ENCODE measurements at places on chromosomes 5 and 9.

- no peak overlapping the region for H3K27ac ChIP-seq
- no peaks in the 10 kb centered on the region for H3K27me3 ChIP-seq
- no peak for DNase-seq
- H3K36me3 ChIP-seq, result no peaks in the 10 kb centered on the region
Observed at GRCh38 chr5:149618581-149619248, 37.4 kb downstream of the ARHGEF37 start.

DNA sequence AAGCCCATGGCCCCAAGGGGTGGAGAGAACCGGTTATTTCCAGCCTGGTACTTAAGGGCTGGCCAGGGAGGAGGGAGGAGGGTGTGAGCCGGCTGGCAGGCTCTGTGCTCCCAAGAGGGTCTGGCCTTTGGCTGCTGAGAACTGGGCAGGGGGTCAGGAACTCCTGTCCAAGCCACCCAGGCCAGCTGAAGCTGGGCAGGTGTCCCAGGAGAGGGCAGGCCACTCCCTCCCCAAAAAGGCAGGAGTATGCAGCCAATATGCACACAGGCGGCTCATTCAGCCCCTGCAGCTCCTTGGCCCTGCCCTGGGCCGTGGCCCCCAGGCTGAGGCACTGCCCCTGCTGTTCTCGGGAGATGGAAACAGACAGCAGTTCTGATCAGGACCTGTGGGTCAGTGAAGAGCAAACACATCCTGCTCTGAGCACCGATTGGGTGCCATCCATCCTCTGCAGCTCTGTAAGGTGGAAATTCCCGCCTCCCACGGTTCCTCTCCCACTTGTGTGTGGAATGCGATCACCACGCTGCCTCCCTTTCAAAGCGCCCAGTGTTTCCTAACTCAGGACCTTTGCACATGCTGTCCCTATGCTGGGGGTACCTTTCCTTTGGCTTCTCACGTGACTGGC is 17.1 kb upstream of the KIF12 start:
- no peaks in the 10 kb centered on the region for H3K4me1 ChIP-seq
- H3K27ac ChIP-seq, result no peak overlapping the region
- no peak overlapping the region for H3K4me3 ChIP-seq
- no peaks in the 10 kb centered on the region for H3K27me3 ChIP-seq

DNA sequence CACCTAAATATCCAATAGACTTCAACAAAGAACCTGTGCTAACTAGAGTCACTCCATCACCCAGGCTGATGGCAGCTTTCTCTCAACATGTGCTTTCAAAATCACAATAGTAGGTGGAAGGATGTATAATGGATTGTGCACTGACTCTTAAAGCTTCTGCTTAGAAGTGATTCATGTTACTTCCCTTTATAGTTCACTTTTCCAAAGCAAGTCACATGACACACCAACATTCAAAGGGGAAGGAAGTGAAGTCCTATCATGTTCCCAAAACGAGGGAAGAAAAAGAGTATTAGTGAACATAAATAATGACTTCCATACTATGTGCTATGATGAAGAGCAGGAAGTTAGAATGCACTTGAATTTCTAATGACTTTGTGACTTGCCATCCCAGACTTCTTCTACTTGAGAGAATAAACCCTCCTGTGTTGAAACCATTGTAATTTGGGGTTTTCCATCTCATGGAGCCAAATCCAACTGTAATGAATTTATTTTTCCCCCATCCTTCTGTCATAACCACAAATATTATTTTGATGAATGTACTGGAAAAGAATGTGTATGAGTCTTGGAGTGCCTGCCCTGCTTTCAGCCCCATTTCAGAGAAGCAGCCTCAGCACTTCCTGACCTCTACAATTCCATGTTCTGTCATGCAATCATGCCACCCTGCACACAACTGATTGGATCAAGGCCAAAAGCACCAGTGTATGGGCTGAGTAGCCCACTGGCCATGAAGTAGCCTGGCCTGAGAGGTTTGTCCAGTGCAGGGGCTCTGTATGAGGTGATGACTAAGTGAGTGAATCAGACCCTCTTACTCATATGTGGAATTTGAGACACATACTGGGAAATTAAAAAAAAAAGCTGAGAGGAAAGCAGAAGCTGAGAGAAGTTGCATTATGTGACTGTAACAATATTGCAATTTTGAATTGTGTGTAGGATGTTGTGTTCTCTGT is 525.9 kb upstream of the CLINT1 start:
- no peak for DNase-seq
- no peak overlapping the region for H3K4me3 ChIP-seq
- H3K36me3 ChIP-seq, result no peaks in the 10 kb centered on the region
- no peak overlapping the region for H3K27ac ChIP-seq

DNA sequence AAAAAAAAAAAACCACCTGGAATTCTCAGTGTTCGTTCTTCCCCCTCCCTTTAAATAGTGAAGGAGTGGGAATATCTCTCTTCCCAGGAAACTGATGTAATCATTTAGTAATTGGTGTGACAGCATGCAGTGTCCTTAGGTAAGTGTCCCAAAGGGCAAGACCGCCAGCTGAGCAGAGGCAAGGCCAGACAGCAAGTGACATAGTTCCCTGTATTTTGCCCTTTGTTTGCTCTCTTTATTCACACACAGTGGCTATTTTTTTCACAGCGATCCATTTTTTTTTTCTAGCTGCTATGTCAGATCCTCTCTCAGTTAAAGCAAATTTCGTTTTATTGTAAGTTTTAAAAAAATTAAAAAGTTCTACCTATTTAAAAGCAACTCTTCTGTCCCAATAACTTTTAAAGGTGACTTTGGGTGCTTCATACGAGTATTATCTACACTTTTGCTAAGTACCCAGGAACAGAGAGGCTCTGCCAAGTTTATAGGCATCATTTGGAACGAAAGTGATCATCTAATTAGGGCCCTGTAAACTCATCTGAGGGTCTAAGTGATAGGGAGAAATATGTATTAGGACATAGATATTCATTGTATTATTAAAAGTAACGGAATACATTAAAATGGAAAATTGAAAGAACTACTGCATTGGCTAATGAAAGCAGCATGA is 98.2 kb upstream of the ALDH1A1 start:
- H3K36me3 ChIP-seq, result no peaks in the 10 kb centered on the region
- H3K27me3 ChIP-seq, result peaks cover 6% of the 10 kb centered on the region
- no peak for DNase-seq
- H3K4me3 ChIP-seq, result no peak overlapping the region
- no peak overlapping the region for H3K27ac ChIP-seq

GRCh38 chr5:175590471-175590881 is 67.4 kb upstream of the HRH2 start:
- no peak overlapping the region for H3K27ac ChIP-seq
- H3K27me3 ChIP-seq, result no peaks in the 10 kb centered on the region
- no peak for DNase-seq
- no peaks in the 10 kb centered on the region for H3K4me1 ChIP-seq
- no peak overlapping the region for H3K4me3 ChIP-seq

DNA sequence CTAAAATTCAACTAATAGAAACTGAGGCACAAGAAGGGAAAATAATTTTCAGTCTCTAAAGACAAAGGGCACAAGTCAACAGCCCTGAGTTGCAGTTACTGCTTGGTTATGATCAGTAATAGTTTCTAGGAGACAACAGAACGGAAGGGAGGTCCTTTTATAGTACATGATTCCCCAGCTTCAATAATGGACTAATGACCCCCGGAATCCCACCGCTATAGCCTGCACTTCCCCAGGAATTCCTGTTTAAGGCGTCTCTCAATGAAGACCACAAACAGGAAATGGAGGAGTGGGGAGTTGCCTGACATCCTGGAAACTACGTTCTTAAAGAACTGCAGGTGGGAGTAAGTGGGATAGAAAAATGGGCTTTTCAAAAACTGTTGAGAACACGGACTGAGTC is 60.6 kb downstream of the DIAPH1 start:
- peak; percentile 4 for DNase-seq
- peaks cover 3% of the 10 kb centered on the region for H3K4me1 ChIP-seq
- no peak overlapping the region for H3K4me3 ChIP-seq
- no peak overlapping the region for H3K27ac ChIP-seq

DNA sequence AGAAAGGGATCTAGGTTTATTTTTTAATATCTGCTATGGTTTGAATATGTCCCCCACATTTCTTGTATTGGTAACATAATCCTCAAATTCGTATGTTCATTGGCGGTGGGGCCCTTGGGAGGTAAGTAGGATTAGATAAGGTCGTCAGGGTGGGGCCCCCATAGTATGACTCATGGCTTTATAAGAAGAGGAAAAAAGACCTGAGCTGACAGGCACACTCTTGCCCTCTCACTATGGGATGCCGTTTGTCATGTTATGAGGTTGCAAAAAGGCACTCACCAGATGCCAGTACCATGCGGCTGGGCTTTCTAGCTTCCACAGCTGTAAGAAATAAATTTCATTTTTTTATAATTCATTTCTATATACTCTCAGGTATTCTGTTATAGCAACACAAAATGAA is 67.3 kb upstream of the SGCD start:
- H3K36me3 ChIP-seq, result no peaks in the 10 kb centered on the region
- no peak overlapping the region for H3K4me3 ChIP-seq
- no peak for DNase-seq
- no peaks in the 10 kb centered on the region for H3K4me1 ChIP-seq
- no peak overlapping the region for H3K27ac ChIP-seq

DNA sequence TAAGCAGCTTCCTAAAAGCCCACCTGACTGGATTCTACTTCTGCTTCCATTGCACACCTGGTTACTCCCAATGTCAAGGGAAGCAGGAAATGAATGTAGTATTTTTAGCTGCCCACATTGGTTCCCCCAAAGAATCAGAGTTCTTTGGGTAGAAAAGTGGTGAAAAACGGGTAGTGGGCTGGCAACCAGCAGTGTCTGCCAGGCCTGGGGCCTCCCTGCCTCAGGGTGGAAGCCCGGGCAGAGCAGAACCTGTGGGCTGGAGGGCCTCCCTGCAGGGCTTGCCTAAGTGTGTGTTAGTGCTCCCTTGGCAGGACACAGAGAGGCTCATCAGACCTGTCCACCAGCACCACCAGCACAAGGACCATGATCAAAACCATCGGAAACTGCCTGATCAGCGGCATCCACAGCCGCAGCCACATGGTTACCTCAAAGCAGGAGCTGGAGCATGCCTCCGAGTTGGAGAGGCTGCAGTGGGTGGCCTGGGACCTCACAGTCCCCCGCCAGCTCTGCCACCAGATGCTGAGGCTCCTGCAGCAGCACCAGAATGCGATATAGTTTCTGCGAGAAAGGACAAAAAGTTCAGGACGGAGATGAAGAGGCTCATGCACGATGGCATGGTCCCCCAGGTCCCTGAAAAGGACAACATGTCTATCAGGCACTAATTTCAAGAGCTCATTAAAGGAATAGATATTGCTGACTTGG is 72.2 kb downstream of the PTPDC1 start:
- H3K4me1 ChIP-seq, result peaks cover 28% of the 10 kb centered on the region
- no peak for DNase-seq
- H3K27ac ChIP-seq, result peak overlapping the region; percentile 57
- H3K27me3 ChIP-seq, result no peaks in the 10 kb centered on the region
- no peak overlapping the region for H3K4me3 ChIP-seq

GRCh38 chr5:66859526-66859925 is 263.3 kb downstream of the MAST4 start:
- no peak overlapping the region for H3K4me3 ChIP-seq
- no peaks in the 10 kb centered on the region for H3K27me3 ChIP-seq
- H3K36me3 ChIP-seq, result no peaks in the 10 kb centered on the region
- DNase-seq, result no peak
- no peaks in the 10 kb centered on the region for H3K4me1 ChIP-seq
- no peak overlapping the region for H3K27ac ChIP-seq

GRCh38 chr5:123116757-123117156 is 27.7 kb downstream of the PRDM6 start:
- H3K4me1 ChIP-seq, result no peaks in the 10 kb centered on the region
- H3K36me3 ChIP-seq, result no peaks in the 10 kb centered on the region
- no peak overlapping the region for H3K27ac ChIP-seq
- no peak overlapping the region for H3K4me3 ChIP-seq
- H3K27me3 ChIP-seq, result no peaks in the 10 kb centered on the region

DNA sequence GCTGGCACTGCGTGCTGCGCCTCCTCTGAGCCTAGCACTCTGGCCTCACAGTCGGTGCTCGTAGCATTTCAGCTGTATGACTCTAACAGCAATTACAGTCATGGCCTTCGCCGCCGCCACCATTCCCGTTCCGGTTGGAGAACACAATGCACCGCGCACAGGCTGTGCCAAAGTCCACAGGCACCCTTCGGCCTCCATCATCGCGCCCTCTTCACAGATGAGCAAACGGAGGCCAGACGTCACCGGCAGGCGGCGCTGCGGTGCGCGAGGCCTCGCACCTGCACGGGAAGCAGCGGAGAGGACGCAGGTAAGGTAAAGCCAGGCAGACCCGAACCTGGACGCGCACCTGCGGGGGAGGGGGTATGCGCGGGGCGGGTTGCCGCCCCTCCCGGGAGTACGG is 128.9 kb downstream of the BARX1 start:
- DNase-seq, result no peak
- H3K27me3 ChIP-seq, result peaks cover 7% of the 10 kb centered on the region
- H3K36me3 ChIP-seq, result no peaks in the 10 kb centered on the region
- no peak overlapping the region for H3K4me3 ChIP-seq
- H3K4me1 ChIP-seq, result no peaks in the 10 kb centered on the region
- H3K27ac ChIP-seq, result no peak overlapping the region

DNA sequence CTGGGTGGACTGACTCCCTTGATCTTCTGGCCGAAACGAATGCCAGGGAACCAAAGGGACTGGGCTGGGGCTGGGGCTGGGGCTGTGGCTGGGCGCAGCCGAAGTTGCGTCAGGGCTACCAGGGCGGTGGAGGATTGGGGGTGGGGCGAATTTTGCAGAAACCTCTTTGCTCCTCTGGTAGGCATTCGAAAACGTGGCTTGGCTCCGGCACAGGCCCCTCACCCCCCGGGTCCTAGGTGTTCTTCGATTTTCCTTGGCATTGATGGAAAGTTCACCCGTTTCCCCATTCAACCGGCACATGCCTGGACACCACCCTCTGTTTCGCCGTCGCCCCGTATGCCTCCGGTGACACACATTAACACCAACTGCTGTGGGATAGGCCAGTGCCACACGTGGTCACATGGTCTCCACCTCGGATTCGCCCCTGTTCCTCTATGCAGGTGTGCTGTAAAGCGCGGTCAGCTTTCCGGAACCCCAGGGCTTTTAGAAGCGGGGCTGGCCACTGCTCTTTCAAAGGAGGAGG is 477.1 kb downstream of the SPATA31A7 start:
- H3K4me1 ChIP-seq, result no peaks in the 10 kb centered on the region
- H3K27ac ChIP-seq, result no peak overlapping the region
- no peaks in the 10 kb centered on the region for H3K36me3 ChIP-seq
- no peak overlapping the region for H3K4me3 ChIP-seq

DNA sequence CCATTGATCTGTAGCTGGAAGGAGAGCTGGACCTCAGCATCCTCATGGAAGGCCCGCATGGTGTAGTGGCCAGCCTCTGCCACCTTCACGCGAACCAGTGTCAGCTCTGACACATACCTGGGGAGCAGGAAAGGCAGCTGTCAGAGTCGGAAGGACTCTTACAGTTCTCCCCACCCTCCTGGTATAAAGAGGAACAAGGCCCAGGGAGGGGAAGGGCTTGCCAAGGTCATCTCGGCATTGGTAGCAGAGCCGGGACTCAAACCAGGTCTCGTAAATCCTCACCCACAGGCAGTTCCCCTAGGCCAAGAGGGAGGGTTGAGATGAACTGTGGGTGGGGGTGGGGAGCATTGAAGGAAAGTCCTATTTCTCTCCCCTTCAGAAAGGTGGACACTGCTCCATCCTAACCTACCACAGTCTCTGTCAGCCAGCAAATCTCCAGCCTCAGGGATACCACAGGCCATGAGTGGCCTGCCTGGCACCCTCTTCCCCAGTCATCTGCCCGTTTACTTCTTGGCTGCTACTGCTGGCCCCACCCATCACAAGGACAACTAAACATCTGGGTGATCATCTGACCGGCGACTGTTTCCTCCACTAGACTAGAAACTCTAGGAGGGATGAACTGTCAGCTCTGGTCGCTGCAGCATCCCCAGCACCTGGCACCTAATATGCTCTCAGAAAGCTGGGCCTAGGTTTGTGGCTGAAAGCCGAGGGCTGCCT is 23.5 kb downstream of the PDGFRB start:
- DNase-seq, result no peak
- H3K27me3 ChIP-seq, result no peaks in the 10 kb centered on the region
- no peak overlapping the region for H3K4me3 ChIP-seq
- no peaks in the 10 kb centered on the region for H3K36me3 ChIP-seq
- no peak overlapping the region for H3K27ac ChIP-seq
- no peaks in the 10 kb centered on the region for H3K4me1 ChIP-seq
